NCI-H2081 treated with DMSO at 0.1 percent for 48 hours (cell line): ENCODE measurements at places on chromosomes 12 and 14.

DNA sequence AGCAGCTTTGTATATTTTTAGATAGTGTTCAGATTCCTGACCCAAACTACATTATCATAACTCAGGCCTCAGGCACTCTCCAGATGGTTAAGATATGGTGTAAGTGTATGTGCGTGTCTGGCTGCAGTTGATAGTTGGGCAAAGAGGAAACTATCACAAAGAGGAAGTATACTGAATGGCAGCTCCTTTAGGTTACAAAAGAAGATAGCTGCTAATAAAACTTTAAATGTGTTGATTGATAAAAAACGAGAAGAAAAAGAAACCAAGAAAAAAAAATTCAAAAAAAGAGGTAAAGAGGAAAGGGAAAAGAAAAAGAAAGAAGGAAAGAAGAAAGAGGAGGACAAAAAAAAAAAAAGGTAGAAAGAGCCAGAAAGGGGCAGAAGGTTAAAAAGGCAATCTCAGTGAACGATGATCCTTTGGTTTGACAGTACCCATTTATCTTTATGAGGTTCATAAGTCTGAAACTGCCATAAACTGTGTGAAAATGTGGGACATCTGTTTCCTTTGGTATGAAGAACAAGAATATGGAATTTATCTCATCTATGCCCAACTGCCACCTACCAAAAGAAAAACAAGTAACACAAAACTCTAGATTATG lies 42.2 kb downstream of the TAOK3 start:
- DNase-seq: no peak

- DNase-seq: no peak
Observed at GRCh38 chr14:92760524-92760805, 12.0 kb upstream of the LGMN start.

- DNase-seq: peak; percentile 13
Observed at GRCh38 chr14:24725311-24725710, 91.3 kb upstream of the GZMB start.

GRCh38 chr12:33357181-33357580 lies 82.4 kb downstream of the SYT10 start:
- no peak for DNase-seq

DNA sequence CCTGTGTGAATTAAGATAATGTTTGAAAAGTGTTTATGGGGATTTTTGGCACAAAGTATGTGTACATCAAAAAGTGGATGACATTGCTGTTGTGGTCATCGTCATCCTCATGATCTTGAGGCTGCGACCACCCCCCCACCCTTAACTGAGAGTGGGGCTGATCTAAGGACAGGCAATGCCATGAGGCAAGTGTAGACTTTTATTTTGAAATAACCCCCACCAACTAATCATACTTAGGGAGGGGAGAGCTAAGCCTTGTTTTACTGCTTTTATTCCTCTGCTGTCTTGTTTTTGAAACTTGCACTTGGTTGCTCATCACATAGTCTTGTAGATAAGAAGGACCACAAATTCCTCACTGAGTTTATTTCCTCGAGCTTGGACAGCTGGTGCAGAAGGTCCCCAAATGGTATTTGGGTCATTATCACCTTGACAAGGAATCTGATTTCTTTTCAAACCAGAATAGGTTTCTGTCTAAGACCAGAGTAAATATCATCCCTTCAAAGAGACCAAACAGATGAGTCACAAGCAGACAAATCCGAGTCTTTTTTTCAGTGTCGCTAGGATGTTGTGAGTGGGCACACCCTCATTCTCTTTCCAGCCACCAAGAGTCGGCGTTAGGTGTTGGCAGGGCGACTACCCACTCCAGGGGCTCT lies 23.9 kb upstream of the SMOC1 start:
- no peak for DNase-seq

GRCh38 chr12:2374092-2374906 lies 321.5 kb downstream of the CACNA1C start:
- DNase-seq: no peak

- no peak for DNase-seq
Observed at GRCh38 chr14:100306998-100307765, 938 bp upstream of the SLC25A29 start.

DNA sequence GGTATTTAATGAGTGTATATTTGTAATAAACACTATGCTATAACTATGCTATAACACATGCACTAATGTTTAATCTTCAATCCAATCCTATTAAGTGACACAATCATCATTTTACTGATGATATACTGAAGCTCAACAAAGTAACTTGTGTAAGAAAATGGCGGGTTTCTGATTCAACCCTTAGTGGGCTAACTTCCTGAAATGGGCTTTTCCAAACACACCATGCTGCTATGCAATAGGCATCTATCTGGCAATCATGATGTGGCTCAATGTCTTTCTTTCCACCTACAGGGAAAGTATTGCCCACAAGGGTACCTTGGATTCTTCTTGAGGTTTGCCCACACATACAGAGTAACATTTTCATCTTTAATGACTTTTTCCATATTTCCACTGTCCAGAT lies 48.3 kb downstream of the DNAI7 start:
- DNase-seq: no peak

DNA sequence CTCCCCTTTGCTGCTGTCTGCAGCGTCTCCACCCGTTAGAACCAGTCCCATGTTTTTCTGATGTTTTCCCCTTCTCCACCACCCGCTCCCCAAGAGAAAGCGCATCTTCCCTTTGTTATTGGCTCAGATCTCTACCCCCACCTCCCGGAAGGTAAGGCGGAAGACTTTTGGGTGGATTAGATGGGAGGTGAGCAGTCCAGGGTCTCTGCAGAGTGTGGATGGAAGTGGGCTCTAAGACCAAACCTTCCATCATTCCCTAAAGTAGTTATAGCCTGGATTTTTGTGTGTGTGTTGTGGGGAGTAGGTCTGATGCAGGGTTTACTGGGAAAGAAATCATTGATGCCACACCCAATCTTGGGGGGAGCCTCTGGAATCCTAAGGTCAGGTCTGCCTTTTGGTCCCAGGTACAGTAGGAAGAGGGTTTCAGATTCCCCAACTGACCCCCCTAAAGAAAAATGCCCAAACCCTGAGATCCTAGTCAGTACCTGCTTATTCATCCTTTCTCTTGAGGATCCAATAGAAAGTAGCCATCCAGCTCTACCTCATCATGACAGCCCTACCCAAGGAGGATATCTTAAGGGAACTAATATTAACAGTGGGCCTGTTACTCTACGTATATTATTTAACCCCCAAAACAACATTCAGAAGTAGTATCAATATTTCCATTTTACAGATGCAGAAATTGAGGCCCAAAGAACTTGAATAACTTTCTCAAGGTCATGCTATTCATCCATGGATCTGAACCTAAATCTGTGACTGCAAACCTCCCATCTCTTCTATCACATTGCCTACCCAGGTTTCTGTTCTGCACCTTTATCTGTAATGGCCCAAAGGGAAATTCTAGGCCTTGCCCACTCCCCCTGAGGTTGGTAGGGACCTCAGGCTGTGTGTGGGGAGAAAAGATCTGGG lies 1.1 kb downstream of the KIF5A start:
- no peak for DNase-seq

DNA sequence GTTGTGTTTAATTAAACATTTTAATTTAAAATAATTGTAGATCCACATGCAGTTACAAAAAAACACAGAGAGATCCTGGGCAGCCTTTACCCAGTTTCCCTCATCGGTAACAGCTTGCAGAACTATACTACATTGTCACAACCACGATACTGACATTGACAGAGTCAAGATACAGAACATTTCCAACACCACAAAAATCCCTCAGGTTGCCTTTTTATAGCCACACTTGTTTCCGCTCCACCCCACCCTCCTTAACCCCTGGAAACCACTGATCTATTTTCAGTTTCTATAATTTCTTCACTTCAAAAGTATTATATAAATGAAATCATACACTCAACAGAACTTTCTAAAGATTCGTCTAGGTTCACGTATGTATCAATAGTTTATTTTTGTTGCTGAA lies 458.8 kb upstream of the SOX5 start:
- no peak for DNase-seq

DNA sequence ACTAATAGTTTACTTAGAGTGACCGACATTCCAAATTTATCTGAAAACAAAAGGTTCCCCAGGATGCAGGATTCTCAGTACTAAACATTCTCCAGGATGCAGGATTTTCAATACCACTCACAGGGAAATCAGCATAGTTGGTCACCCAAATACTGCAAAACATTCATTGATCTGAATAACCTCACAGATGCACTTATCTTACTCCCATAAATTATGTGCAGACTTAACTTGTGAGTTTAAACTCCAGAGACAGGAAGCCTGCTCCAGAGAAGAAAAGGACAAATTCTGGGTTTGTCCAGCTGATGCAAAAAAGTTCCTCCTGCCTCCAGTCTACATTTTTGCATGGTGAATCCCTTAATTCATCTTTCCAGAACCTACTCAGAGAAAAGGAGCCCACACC lies 514.2 kb upstream of the TMEM132C start:
- DNase-seq: no peak

DNA sequence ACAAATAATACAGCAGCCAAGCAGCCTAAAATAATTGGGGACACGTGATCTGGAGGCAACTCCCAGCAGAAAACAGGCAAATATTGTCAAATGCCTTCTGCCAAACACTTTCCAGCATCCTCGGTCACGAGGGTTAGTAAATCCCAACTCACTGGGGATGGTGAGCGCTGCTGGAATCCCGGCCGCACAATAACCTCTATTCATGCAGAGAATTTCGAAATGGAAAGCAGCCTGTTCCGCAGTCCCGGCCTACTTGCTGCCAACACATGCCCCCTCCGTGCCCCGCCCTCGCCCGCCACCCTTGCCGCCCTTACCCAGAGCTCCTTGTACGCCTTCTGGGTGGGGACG lies 62.2 kb downstream of the RFX4 start:
- peak; percentile 9 for DNase-seq

GRCh38 chr12:95085612-95086011 lies 12.2 kb upstream of the NR2C1 start:
- no peak for DNase-seq

DNA sequence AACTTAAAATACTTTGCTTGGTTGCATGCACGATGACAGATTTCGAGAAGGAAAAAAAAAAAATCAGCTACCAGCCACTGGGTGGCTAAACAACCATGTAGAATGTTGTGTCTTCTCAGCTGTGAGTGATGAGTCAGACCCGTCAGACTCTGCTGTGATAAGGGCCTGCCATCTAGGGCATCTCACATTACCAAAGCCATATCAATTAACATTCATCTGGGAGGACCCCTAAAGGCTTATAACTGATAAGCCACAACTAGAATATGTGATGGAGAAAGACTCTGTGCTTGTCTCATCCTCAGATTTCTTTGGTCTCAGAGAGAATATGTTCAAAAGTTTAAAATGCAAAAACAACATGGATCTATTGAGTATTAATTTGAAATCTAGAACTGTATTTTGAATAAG lies 111.5 kb downstream of the PAX9 start:
- DNase-seq: no peak

- DNase-seq: no peak
Observed at GRCh38 chr12:117821480-117822175, 147.2 kb downstream of the KSR2 start.

- DNase-seq: no peak
Observed at GRCh38 chr14:100610511-100611217, 23.4 kb upstream of the BEGAIN start.

DNA sequence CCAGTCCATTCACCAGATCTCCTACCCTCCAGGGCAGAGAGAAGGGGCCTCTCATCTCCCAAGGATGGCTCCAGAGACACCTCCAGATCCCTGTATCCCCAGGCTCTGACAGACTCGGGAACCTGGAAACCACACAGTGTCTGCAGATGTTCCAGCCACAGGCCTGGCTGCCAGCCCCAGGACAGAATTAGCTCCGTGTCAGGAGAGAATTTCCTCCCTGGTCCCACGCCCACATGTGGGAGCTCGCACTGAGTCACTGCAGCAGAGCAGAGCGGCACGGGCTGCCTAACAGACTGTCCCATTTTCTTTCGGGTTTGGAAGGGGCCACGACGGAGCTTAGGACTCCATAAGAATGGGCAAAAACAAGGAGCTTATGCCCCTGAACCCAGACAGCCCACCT lies 33.6 kb downstream of the CMKLR1 start:
- no peak for DNase-seq

DNA sequence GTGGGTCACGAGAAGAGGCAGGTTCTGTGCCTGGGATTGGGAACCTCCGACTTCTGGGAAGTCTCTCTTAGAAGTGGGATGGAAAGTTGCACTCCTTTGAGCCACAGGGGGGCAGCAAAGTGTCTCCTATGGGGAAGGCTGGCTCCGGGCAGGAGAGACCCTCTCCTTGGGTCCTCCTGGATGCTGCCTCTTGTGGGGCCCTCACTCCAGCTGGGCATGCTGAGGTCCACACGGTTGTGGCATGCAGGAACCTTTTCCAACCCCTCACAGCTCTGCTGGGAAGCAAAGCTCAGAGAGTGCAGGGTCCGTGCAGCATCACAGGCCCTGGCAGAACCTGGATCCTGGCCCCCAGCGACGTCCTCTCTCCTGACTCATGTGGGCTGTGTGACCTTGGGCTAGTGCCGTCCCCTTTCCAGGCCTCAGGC lies 17.4 kb downstream of the SDSL start:
- no peak for DNase-seq

GRCh38 chr14:86532219-86532618 lies 1002.3 kb downstream of the FLRT2 start:
- DNase-seq: no peak

DNA sequence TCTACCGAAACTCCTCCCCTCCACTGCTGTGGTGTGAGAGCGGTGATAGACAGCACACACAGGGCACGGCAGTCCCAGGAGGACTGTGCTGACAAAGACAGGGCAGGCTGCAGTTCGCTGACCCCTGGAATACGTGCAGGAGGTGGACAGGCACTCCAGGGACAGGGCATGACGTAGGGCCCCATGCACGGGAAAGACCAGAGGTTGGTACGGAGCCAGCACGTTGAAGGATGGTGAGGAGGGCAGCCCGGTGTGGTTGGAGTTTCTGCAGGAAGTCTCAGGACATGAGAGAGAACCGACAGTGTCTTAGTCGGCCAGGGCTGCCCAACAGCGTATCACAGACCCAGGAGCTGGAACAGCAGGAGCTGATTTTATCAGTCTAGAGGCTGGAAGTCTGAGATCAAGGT lies 254.2 kb upstream of the FKBP4 start:
- DNase-seq: no peak

- DNase-seq: no peak
Observed at GRCh38 chr12:104243551-104243950, 28.0 kb downstream of the TXNRD1 start.

GRCh38 chr14:67533754-67534085 lies 630 bp downstream of the PLEKHH1 start:
- DNase-seq: no peak
